ENCODE measurements at places on chromosomes 7 and 10.

- DNase-seq, result no peak
Observed at GRCh38 chr10:131930586-131931330, 29.9 kb downstream of the PPP2R2D start.

GRCh38 chr7:133484086-133484485 lies 231.2 kb downstream of the EXOC4 start:
- no peak for DNase-seq

GRCh38 chr10:59954296-59954695 lies 47.9 kb upstream of the CCDC6 start:
- DNase-seq, result no peak

GRCh38 chr10:83582407-83583095 lies 556.8 kb upstream of the GHITM start:
- no peak for DNase-seq

DNA sequence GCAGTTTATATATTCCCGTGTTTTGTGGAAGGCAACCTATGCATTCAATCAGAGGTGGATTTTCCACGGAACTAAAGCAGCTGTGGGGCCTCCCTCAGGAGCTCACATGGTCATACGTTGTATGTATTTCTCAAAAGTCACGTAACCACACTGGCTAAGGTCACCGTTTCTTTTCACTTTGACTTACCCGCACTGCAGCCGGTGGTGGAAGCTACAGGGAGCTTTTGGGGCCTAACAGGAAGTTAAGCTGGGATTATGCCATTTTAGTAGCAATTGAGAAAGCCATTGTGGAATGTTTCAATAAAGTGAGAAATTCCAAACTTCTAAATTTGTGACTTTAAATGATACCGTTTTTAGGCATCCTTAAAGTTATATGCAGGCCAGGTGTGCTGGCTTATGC lies 111.2 kb upstream of the KLF6 start:
- no peak for DNase-seq
